Hematopoietic multipotent progenitor cell (in vitro differentiated cells): ENCODE measurements at places on chromosomes 1 and 21.

- DNase-seq: no peak
Measured at GRCh38 chr1:19710825-19711611, 46.3 kb downstream of the HTR6 start.

DNA sequence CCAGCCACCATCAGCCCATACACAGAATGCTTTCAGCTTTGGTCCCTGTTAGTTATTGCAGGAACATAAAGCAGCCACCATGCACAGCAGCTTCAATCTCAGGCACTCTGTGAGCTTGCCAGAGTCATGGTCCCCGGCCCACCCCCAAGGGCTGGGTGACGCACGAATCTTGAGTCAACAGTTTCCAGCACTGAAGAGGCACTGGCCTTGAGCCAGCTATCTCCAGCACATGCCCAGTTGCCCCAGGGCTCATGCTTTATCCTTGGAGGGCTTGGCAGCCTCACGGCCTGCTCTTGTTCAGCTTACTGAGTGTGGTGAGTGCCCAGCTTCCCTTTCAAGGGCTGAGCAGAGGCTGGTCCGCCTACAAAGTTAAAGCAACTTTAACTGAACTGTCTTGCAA is 200.7 kb upstream of the RAB4A start:
- no peak for DNase-seq

- DNase-seq: no peak
Measured at GRCh38 chr1:27972141-27972540, 12.4 kb downstream of the XKR8 start.

GRCh38 chr1:236144446-236145150 is 2.3 kb downstream of the GPR137B start:
- no peak for DNase-seq

DNA sequence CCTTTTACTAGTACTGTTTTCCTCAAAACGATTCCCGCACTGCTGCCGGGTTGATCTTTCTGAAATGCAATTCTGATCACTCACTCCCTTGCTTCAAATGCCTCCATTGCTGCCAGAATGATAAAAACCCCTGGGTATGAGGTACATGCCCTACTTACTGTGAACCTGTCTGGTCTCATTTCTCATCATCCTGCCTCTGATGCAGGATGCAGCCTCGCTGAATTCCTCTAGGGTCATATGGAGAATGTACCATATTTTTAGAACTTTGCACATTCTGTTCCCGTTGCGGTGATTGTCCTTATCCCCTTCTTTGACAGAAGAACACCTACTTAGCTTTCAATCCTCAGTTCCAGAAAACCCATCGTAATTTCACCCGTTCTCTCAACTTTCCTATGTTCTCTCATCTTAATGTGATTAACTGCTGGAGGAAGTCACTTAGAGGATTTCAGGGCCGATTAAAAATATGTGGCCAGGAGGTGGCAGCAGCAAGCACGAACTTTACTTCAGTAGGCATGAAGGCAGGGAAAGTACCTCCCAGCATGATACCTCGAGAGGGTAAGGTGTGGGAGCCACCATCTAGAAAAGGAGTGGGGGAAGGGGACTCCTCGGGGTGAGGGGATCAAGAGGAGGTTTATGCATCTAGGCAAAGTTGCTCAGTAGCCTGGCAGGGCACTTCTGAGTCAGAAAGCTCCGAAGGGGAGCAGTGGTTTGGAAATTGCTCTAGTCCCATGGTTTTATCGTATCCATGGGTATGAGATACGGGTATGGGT is 361.5 kb upstream of the ZP4 start:
- no peak for DNase-seq

GRCh38 chr1:208509072-208509471 is 264.9 kb upstream of the PLXNA2 start:
- DNase-seq: no peak

- no peak for DNase-seq
Measured at GRCh38 chr1:212964102-212964501, 13.8 kb downstream of the VASH2 start.

GRCh38 chr1:9877962-9878361 is 32.1 kb downstream of the CTNNBIP1 start:
- no peak for DNase-seq

- DNase-seq: no peak
Measured at GRCh38 chr1:102896286-102896685, 212.0 kb downstream of the COL11A1 start.

GRCh38 chr1:231931146-231931545 is 304.6 kb downstream of the DISC1 start:
- no peak for DNase-seq

DNA sequence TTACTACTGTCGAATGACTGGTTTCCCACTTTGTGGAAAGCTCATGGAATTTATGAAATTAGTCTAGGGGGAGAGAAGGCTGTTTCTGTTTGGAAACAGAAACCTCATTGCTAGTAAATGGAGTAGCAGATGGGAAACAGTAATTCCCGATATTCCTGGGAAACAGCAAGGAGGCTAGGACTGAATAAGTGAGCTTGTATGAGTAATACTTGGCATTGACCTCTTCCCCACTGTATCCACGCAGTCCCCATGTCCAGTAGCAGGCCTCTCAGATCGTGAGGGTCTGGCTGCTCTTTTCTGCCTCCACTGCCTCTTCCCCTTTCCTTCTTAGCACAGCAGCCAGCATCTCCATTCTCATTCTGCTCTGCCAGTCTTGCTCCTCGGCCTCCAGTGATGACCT is 75.5 kb downstream of the PRDM2 start:
- no peak for DNase-seq
